Activated CD4-positive, alpha-beta T cell treated with anti-CD3 and anti-CD28 coated beads for 24 hours (primary cell): ENCODE measurements at places on chromosomes 2 and 18.

GRCh38 chr2:8558096-8558495 is 123.8 kb upstream of the ID2 start:
- DNase-seq: no peak

GRCh38 chr2:187985923-187986322 is 305.8 kb upstream of the GULP1 start:
- no peak for DNase-seq

- DNase-seq: no peak
Observed at GRCh38 chr18:79950515-79951341, 725 bp downstream of the SLC66A2 start.

DNA sequence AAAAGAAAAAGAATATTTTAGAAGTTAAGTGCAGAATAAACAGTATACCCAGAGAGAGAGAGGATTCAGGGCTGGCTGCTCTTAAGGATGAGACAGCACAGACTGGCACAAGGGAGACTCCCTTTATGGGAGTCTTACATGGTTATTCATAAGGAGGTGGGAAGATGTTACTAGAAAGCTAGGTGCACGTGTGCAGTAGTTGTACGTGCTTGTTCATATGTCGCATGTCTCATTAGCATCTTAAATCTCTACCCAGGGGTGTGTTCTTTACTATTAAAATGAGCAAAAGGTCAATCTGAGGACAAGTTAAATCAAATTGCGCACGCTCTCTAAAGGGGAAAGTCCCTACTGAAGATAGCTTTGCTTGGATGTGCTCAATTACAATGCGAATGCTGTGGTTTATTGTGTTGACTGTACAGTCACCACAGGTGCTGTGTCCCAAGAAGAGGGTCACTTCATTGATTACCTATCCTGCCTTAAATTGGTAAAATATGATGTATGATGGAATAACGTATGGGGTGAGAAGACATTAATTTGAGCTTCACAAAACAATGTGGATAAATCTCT is 368.0 kb upstream of the SPHKAP start:
- DNase-seq: no peak
